ENCODE measurements at places on chromosomes 12 and 14.

DNA sequence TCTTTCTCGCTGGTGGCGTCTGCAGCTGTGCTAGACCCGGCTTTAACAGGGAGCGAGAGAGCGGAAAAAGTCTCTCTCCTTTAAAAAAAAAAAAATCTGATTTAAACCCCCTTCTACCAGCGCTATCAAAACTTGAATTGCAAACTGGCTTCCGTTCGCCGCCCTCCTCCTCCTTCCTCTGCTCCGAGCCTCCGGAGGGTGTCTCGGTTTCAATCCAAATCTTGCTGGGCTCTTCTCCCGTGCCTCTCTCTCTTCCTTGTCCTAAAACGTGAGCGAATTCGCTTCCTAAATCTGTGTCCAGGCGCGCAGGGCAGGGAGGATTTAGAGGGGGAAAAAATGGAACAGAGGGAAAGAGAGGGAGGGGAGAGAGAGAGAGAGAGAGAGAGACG is 272 bp downstream of the TBX3 start:
- no peak for DNase-seq

DNA sequence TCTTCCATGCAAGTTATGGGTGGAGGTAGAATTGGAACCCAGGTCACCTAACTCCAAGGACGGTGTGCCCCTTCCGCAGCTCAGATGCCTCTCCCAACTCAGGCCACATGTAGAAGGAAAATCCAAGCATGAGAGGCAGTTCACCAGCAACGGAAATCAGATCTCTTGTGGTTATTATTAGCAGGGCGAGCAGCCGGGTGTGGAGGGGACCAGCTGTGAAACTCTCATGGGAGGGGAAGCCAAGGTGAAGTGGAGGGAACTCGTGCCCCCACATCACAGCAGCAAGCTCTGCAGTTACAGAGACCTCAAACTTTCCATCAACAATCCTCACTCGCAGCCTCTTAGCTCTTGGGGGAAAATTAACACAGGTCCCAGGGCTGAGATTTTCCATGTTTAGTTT is 79.7 kb downstream of the KSR2 start:
- no peak for DNase-seq

DNA sequence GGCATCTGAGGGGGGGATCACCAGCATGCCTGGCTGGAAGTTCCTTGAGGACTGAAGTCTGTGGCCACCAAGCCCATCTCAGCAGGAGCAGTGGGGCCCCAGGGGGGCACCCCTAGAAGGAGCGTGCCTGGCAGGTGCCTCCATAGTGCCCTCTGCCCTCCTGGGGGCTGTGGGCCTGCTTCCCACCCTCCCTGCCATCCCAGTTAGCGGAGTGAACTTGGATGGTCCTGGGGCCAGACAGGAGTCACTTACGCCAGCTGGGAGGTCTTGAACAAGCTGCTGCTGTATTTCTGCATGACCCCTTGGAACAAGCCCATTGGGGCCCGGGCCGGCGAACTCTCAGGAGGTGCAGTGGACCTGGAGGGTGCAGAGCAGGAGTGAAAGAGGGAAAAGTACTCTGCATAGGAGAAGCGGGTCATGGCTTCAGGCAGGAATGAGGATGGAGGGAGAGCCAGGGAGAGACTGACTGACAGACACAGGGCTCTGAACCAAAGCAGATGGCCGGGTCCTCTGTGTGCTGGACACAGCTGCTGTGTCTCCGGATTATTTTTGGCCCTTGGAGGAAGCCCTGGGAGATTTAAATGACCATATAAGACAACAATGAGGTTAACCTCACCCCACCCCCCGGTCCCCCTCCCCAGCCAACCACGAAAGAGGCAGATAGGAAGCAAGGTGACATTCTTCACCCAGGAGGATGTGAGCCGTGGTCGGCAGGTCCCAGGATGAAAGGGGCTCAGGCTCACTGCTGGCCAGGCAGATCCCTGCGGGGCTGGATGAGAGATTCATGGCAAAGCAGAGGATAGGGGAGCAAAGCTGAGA is 19.6 kb downstream of the ASB2 start:
- no peak for DNase-seq

- DNase-seq: no peak
Measured at GRCh38 chr14:64500088-64500487, 3.5 kb downstream of the ZBTB25 start.

DNA sequence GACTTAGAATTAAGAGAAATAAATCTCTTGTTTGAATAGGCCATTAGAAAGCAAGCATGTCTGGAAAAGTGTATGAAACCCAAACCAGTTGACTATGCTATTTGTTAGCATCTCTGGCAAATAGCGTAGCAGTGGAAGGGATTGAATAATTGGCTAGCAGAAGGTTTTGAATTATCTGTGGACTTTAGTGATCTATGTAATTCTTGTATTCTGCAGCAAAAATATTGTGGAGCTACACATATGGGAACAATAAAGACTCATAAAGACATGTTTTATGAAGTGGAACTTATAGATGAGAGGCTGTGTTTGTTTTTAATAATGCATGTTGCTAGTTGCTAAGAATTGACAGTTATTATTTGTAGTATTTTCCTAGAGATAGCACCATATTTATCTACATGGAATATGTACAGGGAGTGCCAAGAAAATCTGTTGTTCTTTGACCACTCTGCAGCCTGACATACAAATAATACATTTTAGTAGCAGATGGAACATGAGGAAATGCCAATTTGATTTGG is 4.7 kb downstream of the SRGAP1 start:
- no peak for DNase-seq

DNA sequence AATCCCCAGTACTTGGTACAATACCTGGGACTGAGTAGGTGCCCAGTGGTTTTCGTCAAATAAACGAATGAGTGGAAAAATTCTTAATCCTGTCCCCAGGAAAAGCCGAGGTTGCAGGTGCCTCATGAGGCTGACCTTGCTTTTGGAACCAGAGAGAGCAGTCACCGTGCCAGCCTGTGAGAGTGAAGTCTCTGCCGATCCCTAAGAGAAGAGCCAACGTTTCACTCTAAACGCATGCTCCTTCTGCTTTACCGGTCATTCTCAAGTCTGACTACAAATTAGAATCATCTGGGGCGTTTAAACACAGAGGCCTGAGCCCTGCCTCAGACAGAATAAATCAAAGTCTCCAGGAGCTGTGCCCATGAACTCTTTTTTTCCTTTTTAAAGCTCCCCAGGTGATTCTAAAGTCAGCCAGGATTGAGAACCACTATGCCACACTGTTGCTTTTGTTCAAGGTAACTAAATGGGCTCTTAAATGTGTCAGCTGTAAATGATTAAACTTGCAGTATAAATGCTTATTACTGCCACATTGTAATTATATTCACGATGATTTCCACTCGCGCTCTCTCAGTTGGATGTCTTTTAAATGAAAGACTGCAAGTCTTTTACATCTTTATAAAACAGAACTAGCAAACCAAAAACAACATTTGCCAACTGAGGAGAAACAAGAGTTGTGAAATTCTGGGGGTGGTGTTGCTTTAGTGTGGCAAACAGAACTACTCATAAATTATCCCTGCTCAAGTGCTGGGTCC is 26.9 kb downstream of the TCP11L2 start:
- DNase-seq: no peak

GRCh38 chr12:88266806-88267360 is 124.8 kb downstream of the TMTC3 start:
- no peak for DNase-seq

DNA sequence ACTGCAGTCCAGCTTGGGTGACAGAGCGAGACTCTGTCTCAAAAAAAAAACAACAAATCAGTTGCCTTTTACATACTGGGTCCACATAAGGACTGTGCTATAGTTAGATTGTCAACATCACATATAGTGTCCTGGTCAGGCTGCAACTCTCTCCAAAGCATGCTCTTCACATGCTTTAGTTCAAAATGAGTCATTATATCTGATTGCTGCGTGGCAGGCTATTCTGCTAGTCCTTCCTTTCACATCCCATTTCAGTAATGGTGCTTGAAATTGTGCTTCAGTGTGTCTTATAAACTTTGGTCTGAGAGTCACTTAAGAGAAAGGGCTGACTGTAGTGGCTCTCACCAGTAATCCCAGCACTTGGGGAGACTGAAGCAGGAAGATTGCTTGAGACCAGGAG is 6.9 kb downstream of the LETMD1 start:
- no peak for DNase-seq

GRCh38 chr12:75471902-75472890 is 8.4 kb upstream of the GLIPR1 start:
- no peak for DNase-seq

DNA sequence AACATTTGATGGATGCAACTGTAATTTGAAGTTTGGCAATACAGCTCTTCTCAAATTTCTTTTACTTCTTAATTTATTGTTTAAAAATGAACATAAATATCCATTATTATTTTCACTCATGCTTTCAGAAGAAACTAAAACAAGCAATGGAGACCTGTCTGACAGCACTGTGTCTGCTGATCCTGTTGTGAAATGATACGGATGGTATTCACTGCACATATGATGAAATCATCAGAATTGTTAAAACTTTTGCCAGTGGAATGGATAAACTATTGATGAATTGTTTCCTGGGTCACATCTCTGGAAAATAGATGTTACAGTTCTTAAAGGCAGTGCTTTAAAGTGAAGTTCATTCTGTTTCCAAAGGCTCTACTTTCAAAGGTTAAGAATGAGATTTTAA is 59.2 kb downstream of the WASHC4 start:
- DNase-seq: no peak

- DNase-seq: no peak
Measured at GRCh38 chr14:102278631-102278935, 26.4 kb downstream of the MOK start.

DNA sequence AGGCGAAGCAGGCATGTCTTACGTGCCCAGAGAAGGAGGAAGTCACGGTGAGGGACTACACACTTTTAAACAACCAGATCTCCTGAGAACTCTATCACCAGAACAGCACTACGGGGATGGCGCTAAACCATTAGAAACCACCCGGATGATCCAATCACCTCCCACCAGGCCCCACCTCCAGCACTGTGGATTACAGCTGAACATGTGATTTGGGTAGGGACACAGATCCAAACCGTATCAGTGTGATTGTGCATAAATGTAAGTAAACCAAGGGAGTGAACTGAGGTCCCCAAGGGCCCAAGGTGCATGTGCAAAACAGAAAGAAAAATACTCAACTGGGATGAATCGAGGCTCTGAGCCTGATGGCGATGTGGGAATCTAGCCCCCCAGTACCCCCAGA is 134.2 kb downstream of the DICER1 start:
- no peak for DNase-seq

- no peak for DNase-seq
Measured at GRCh38 chr14:103199124-103199523, 75.9 kb downstream of the TNFAIP2 start.

GRCh38 chr14:61503167-61503801 is 181.9 kb downstream of the PRKCH start:
- DNase-seq: no peak

DNA sequence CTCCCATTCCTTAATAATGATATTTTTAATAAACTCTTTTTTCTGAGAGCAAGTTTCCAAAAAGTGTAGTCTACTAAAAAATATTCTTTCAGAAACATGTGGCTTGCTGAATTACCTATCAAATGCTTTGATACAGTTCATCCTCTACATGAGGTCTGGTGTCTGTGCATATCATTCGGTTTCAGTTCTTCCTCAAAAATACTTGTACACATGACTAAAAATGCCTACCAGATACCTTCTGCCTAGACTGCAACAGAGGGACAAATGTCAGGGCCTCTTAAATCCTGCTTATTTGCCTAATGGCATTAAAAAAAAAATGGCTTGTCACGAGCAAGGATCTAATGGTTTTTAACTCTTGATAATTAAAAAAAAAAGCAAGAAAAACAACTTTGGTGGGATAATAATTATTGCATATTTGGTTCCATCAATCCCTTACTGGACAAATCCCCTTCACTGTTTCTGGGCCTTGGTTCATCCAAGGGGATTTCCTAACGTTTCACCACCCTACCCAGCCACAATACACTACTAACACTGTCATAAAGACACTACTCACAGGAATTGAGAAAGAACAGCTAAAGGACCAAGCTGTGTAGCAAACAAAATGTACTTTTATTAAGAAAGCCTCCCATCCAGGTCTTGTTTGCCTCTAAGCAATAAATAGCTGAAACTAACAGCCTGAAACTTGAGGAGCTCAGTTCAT is 45.7 kb downstream of the PARP11 start:
- no peak for DNase-seq

- DNase-seq: no peak
Measured at GRCh38 chr12:42923156-42923555, 333.6 kb upstream of the PRICKLE1 start.

DNA sequence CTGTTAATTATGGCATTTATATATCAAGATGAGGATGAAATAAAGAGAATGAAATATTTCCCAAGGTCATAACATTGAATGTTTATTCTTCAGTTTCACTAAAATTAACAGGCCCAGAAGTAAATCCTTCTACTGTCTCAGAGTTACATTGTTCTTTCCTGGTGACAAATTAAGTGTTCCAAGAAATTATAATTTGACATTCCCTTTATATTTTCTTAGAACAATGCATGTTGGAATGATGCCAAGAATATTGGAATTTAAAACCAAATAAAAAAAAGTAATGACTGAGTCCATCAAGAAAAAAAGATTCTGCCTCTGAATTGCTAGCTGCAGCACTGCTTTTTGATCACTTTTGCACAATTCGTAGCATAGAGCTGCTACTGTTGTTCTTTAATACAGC is 152.1 kb downstream of the METTL25 start:
- DNase-seq: no peak

DNA sequence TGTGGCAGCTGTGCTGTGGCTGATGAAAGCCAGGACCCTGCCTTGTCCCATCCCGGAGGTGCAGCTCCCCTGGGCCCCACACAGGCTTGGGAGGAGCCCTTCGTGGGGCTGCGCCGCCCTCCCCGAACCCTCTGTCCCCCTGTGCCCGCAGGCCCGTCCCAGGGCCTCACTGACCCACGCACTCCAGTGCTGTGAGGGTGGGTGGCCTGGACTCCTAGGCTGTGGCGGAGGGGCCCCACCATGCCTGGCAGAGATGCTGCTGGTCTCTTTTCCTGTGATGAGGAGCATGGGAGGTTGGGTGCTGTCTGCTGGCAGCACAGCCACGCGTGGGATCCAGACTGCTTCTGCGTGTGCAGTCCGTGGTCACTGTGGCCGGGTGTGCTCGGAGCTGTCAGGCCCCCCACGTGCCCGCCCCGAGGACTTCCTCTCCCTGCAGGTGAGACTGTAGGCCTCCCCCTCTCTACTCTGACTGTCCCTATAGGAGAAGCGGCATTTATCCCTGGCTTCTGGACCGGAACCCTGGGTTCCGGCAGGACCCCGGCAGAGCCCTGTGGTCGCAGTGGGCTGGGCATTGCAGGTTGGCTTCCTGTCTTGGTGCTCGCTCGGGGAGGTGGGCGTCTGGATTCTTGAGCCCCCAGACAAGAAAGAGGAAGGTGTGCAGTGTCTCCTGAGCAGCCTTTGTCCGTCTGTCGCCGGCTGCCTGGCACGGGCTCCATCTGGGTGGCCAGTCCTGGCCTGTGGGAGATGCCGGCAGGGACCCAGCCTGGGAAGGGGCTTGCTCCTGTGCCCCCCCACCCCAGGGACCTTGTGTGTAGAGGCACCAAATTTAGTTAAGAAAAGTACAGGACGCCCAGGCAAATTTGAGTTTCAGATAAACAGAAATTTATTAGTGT is 2.3 kb downstream of the MTA1 start:
- no peak for DNase-seq

- peak; percentile 76 for DNase-seq
Measured at GRCh38 chr14:91315844-91316267, 71.4 kb upstream of the GPR68 start.

- no peak for DNase-seq
Measured at GRCh38 chr12:45668641-45669040, 60.9 kb upstream of the ARID2 start.

Measured in stimulated activated CD4-positive, alpha-beta T cell treated with anti-CD3 and anti-CD28 coated beads, Interleukin-1b, Interleukin-23, amount 100 ng/mL, for 24 hours (primary cell).